ENCODE measurements at places on chromosomes 6 and 20. TPM values are rescaled to one million over a fixed set of nuclear protein-coding genes. Genes with fewer than 3 reads are reported as not detected.

EMILIN3 gene
- total RNA-seq, result 5.8 TPM

DNA sequence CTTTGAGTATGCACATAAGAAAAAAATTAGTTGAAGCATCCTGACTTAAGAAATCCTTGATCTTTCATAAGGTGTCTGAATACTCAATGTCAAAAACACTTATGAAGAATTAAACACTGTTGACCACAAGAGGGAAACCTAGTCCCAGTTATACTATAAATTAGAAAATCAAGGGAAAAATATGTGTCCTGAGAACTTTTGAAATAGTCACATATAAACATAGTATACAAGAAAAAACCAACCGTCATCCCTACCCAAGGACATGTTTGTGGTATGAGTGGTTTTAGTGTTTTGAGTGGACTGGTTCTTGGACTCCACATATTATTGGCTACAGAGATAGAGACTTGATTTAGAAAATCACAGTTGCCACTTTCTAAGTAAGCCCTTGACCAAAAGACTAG is 7.6 kb upstream of the HLA-DRA start:
- no peak for DNase-seq

- no peak for DNase-seq
Observed at GRCh38 chr6:5096482-5096881, 11.3 kb downstream of the PPP1R3G start.

DNA sequence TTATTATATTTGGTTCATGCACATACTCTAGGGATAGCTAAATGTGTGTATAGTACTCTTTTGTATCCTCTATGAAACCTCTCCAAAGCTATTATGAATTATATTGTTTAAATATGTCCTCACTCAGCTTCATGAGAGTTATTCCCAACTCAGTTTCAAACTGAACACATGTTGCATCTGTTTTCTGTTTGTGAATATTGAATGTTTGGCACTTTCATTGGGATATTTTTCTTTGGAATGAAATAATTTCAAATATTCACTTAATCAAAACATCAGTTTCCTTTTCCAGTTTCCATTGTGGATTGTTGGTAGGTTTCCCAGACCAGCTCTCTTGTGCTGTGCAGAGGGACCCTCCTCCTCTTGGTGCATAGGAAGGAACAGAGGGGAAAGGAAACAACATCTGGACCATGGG is 46.6 kb downstream of the HDAC2 start:
- no peak for DNase-seq

JPH2 gene
- total RNA-seq, result 0.81 TPM

GLP1R gene
- total RNA-seq, result 1.8 TPM

DNA sequence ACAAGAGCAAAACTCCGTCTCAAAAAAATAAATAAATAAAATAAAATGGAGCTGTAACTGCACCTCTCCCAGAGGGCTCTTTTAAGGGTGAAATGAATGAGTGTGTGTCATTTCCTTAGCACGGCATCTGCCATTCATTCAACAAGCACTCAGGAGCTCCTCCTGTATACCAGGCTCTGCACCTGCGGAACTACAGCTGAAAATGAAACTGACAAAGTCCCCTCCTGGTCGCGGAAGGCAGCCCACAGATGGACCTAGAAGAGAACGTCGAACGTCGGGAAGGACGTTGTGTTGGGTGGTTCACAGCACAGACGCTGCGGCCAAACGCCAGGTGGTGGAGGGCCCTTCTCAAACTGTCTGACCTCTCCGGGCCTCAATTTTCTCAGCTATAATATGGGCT is 256.4 kb downstream of the TFAP2C start:
- DNase-seq, result no peak

MRPL18 gene
- total RNA-seq, result 95.2 TPM

SLC35D3 gene
- 0.37 TPM for total RNA-seq

DNA sequence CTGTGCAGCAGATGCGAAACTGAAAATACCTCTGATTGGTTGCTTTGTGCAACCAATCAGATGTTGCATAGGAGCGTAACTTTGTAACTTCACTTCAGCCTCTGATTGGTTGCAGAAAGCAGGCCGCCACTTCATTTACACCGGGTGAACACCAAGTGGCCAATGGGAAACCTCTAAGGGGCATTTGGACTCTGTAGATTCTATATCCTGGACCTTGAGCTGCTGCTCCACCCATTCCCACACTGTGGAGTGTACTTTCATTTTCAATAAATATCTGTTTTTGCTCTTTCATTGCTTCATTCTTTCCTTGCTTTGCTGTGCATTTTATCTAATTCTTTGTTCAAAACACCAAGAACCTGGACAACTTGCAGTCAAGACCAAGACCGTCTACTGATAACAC is 14.1 kb upstream of the NXT1 start:
- DNase-seq, result no peak

- DNase-seq, result no peak
Observed at GRCh38 chr20:62494537-62494936, 18.7 kb upstream of the GATA5 start.

DNA sequence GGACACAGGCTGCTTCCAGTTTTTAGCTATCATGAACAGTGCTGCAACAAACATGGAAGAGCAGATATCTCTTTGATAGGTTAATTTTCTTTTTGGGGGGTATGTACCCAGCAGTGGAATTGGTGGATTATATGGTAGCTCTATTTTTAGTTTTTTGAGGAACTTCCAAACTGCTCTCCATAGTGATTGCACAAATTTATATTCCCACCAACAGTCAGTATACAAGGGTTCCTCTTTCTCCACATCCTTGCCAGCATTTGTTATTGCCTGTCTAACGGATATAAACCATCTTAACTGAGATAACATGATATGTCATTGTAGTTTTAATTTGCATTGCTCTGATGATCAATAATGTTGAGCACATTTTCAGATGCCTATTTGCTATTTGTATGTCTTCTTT is 237.6 kb downstream of the MMUT start:
- DNase-seq, result no peak

- DNase-seq, result no peak
Observed at GRCh38 chr6:136421537-136422158, 128.6 kb downstream of the MAP7 start.

TRIM38 gene
- 1.1 TPM for total RNA-seq

PDYN gene
- 0.14 TPM for total RNA-seq

DNA sequence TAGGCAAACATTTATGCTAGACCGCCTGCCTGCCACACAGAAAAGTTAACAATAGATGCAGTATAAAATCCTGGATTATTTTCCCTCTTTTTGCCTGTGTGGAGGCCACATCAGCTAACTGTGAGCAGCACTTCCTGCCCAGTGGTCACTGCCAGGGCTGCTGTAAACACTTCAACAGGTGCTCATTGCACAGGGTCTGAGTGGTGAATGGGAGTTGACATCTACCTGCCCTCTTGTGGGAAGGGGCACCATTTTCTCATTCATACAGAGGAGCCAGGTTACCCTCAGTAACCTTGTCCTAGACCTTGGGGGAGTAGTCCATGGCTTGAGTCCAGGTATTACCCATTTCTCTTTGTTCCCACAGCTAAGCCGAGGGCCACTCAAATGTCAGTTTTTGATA is 235.3 kb downstream of the TMEM242 start:
- DNase-seq, result no peak

FYN gene
- total RNA-seq, result 63.9 TPM

TMEM200A gene
- 10.4 TPM for total RNA-seq

DNA sequence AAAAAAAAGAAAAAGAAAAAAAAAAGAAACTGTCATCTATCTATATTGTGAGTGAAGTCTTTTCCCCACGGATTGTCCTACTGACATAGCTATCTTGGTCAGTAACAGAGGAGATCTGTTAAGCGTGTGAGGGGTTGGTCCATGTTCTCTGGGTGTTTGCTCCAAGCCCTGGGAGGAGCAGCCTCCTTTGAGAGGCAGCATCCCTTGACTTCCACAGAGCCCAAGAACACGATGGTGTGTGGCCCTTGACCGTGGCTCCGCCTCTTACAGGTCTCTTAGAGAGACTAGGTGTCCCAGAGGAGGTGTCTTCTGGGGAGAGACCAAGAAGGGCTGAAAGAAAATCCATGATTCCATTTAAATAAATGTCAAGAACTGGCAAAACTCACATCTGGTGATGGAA is 60.1 kb upstream of the GTSF1L start:
- no peak for DNase-seq

GRCh38 chr20:45378191-45378590 is at the start of gene TP53TG5:
TP53TG5 (minus strand) TSS chr20:45378325; CDS start chr20:45378236, 89 bp downstream.
- DNase-seq, result no peak

- DNase-seq, result no peak
Observed at GRCh38 chr6:2450546-2450945, 205.1 kb upstream of the GMDS start.

All from WTC11 (cell line).